GM12892 (cell line): ENCODE measurements at places on chromosomes 7 and 10.

- no peak for DNase-seq
These were observed at the start of gene TFR2 for GRCh38 chr7:100641463-100641859. Gene TFR2, minus strand, starts transcription at chr7:100641552. Its CDS starts 43 bp downstream, at chr7:100641509.

- DNase-seq: no peak
These were observed 52.7 kb downstream of the HIPK2 start for GRCh38 chr7:139725077-139725476.

- no peak for DNase-seq
These were observed 51.1 kb downstream of the JMJD1C start for GRCh38 chr10:63414481-63415260.

- no peak for DNase-seq
These were observed 92.6 kb downstream of the JAZF1 start for GRCh38 chr7:28088032-28088431.

- DNase-seq: no peak
These were observed 73.7 kb upstream of the ODAD2 start for GRCh38 chr10:28072573-28072972.

DNA sequence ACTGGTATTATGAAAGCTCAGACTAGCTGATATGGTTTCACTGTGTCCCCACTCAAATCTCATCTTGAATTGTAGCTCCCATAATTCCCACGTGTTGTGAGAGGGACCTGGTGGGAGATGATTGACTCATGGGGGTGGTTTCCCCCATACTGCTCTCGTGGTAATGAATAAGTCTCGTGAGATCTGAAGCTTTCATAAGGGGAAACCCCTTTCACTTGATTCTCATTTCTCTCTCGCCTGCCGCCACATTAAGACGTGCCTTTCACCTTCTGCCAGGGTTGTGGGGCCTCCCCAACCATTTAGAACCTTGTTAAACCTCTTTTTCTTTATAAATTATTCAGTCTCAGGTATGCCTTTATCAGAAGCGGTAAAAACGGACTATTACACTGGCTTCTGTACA is 40.3 kb downstream of the COL13A1 start:
- DNase-seq: no peak

- no peak for DNase-seq
These were observed 120.8 kb upstream of the PDLIM1 start for GRCh38 chr10:95411635-95412034.

DNA sequence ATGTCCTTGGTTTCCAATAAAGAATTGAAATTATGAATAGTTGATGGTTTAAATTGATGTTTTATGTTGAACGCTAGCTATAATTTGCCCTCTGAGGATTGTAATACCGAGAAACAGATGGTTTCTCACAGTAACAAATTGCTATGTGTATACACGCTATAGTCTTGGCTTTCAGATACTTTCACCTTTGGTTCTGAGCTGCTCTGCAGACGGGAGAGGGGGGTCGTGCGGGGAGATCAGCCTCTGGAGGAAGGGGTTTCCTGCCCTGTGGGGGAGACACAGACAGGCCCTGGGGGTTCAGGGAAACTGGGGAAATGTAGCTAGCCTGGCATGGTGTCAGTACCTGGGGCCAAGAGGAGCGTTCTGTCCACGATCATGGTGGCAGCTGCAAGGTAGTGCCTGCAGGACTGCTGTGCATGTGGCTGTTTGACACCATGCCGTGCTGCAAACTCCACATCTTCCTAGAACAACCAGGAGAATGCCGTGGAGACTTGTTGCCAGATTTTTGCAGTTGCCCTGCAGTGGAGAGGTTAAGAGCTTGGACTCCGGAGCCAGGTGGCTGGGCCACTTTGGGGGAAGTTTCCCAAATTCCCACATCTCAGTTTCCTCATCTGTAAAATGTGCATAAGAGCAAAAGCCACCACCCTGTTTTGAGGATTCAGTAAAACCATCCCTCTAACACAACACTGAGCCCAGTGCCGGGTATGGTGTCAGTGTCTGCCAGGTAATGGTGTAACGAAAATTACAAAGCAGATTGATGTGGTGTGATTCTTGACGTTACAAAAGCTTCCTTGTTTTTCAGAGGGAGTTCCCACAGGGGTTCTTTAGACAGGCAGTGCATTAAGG is 167.9 kb downstream of the CUX1 start:
- DNase-seq: no peak

DNA sequence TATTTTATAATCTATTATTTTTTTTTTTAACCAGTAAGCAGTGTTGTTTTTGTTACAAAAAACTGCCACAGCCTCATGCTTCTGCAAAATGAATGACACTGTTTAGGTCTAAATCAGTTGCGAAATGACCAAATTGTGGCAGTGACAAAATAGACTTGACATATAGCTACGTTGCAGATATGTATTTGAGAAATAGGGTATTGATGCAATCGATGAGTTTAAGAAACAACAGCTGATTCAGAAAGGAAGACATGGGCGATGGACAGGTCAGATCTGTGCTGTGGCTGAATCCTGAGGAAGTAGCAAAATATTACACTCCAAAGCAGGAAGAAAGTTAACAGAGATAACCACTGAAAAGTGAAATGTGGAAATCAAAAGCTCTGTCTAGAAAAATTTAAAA is 89.0 kb upstream of the STEAP4 start:
- DNase-seq: no peak

GRCh38 chr10:114499630-114500190 is 95.4 kb upstream of the AFAP1L2 start:
- DNase-seq: no peak

- no peak for DNase-seq
These were observed 57.1 kb downstream of the C10orf143 start for GRCh38 chr10:130053561-130053960.

DNA sequence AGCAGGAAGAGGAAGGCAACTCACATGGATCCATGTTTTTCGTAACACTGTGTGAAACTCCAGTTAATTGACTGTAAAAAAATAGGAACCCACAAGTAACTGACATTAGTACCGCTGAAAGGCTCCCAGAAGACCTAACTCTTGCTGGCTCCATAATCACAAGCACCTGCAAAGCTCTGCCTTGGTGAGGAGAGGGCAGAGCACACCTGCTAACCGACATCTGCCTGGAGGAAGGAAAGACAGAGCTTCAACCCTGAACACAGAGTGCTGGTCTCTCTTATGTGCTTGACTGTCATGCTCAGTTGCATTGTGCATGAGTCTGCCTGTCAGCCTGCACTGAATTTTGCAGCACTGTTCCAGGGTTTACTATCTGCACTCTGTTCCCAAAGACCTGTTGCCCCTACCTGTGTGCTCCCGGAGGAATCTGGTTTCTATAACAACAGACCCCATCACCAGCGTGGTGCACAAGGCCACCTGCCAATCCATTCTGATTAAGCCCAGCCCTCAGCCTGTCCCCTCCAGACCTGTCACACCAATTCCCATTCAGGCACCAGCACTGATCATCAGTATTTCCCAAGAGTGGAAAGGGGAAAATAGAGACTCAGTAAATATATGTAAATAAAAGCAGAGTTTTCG is 63.1 kb upstream of the ANKRD1 start:
- DNase-seq: no peak

DNA sequence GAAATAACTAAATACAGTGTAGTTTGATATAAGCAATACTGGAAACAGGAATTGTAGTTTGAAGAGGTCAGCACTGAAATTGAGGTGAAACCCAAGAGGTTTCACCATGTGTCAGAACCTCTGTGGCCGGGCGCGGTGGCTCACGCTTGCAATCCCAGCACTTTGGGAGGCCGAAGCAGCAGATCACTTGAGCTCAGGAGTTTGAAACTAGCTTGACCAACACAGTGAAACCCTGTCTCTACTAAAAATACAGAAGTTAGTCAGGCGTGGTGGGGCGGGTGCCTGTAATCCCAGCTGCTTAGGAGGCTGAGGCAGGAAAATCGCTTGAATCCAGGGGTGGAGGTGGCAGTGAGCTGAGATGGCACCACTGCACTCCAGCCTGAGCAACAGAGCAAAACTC is 13.7 kb downstream of the AHCYL2 start:
- no peak for DNase-seq

- DNase-seq: peak; percentile 36
These were observed 579 bp downstream of the RBM33 start for GRCh38 chr7:155644971-155645509.

- DNase-seq: no peak
These were observed 47.7 kb downstream of the HHEX start for GRCh38 chr10:92737484-92737883.

DNA sequence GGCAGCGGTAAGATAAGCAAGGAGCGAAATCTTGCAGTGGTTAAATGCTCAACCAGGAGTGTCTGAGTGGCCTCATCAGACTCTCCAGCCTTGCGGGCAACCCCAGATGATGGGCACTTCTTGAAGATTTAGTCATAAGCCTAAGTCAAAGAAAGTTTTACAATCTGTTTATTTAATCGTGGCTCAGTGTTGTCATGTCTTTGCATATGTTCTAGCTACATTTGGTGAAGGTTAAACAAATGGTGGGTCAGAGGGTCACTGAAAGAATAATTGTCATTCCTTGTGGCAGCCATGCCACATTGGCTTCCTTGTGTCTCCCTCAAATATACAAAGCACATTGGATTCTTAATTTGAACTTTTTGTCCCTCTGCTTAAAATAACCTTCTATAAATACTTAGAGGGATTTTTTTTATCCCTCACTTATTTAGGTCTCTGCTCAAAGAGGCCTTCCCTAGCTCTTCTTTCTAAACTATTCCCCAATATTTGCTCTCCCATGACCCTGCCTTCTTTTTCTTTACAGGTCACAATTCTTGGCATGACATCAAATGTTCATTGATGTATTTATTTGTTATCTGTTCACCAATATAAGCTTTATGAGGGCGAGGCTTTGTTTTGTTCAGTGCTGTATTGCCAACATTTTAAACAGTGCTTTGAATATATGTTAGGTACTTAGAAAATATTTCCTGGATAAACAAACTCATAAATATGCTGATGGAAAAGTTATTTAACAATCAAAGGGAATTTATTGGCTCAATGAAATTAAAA is 68.7 kb downstream of the NEUROD6 start:
- DNase-seq: no peak

DNA sequence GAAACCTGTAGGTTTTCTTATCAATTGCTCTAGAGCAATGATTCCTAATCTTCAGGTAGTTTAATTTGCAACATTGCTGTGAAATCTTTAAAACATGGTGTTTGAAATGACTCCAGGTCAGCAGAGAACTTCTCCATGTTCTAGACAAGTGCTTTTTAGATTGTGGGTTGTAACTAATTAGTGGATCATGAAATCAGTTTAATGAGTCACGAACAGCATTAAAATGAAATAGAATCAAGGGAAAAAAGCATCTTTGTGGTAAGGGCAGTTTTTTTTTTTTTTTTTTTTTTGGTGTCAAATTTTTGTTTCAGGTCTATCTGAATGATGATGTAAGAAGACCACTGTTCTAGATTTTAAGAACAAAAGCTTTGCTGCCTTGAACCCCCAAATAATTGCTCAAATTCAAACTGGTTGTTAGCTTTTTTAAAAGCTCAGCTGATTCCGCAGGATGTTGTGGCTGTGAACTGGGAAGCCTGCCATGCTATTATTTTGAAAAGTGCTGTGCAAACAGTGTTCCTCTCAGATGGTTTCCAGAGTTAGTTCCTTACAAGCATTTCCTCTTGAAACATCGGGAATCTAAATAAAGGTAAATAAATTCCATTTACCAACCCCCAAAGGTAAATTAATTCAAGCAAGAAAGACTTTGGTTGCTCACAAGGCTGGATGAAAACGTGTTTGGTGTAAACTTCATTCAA is 13.1 kb upstream of the PDK4 start:
- no peak for DNase-seq

- no peak for DNase-seq
These were observed 30.4 kb upstream of the DAGLB start for GRCh38 chr7:6478186-6478585.

DNA sequence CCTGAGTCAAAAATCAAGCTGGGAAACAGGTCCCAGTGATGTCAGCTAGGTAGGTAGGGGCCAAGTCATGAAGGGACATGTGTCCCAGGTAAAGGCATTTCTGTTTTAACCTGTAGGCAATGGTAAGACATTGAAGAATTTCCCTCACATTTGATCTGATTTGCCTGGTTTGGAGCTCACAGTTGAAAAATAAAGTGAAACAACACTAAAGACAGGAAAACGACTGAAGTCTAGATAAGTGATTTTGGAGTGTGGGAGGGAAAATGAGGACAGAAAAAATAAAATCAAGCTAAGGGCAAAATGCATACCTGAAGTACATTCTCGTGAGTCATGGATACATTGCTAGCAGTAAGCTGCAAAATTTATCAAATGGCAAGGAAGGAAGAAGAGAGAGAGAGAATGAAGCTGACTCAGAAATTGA is 169.9 kb downstream of the SKIDA1 start:
- no peak for DNase-seq
